ENCODE measurements at places on chromosomes 11 and 22. TPM values are rescaled to one million over a fixed set of nuclear protein-coding genes. Genes with fewer than 3 reads are reported as not detected.

The CECR2 gene
- total RNA-seq: 6.0 TPM

The OSM gene
- 0.23 TPM for total RNA-seq

The MCM5 gene
- 14.3 TPM for total RNA-seq

The HBD gene
- total RNA-seq: not detected

The NCAPD3 gene
- 16.4 TPM for total RNA-seq

The DDTL gene
- 3.9 TPM for total RNA-seq

The CYB5R2 gene
- total RNA-seq: 2.5 TPM

The ELFN2 gene
- total RNA-seq: 16.8 TPM

The UCP3 gene
- total RNA-seq: 1.8 TPM
